ENCODE measurements at places on chromosomes 1 and 21. TPM values are rescaled to one million over a fixed set of nuclear protein-coding genes. Genes with fewer than 3 reads are reported as not detected.
A peak's percentile ranks its signal among the peaks of the same experiment; 100 is the strongest.

GRCh38 chr1:197923038-197923437 lies 5.9 kb downstream of the LHX9 start:
- DNase-seq: no peak

DNA sequence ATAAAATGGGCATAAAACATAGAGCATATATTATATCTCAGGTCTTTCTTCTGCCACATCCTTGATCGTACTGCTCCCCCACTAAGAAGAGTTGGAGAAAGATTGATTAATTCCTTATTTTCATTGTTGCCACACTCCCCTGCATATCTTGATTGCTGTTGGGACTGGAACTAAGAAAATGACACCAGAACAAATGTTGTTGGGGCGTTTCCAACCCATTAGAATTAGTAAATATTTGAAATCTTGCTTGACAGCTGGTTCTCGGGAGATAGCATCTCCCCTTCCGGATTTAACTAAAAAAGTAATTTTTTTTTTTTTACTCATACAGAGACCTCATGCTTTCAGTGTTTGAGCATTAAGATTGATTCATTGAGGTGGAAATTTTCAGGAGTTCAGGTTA lies 493.0 kb upstream of the PLXNA2 start:
- DNase-seq: no peak

- no peak for DNase-seq
These were observed 4.4 kb downstream of the HAX1 start for GRCh38 chr1:154276797-154277196.

Gene SLC16A1
- total RNA-seq: 52.9 TPM

DNA sequence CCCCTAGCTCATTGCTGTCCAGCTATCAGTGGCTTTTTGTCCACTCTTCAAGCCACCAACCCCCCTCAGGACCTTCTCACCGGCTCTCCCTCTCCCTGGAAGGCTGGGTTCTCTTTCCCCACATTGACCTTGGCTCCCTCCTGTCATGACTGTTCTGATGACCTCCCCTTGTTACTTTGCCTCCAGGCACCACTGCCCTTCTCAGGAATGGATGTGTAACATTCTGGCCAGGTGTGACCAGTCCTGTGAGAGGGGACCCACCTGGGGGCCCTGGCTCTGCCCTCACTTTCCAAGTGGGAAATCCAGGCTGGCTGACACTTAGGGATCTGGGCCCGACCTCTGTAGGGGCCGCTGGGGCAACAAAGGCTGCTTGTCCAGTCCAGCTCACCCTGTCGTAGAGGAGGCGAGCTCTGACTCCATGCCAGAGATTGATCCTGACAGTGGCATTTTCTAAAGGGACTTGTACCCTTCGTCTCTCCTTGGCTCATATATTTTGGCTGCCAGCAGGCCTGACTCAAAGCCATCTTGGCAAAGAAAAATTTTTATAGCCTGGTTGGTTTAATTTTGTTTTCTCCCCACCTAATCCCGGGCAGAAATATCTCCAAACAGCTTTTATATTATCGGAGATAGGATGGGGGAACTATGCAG lies 37.9 kb upstream of the USP24 start:
- DNase-seq: no peak

Gene KAZN
- total RNA-seq: 26.9 TPM

Gene GPR37L1
- not detected for total RNA-seq

- DNase-seq: peak; percentile 35
These were observed 498 bp downstream of the KRTAP10-2 start for GRCh38 chr21:44550807-44551206.

GRCh38 chr1:186983327-186983726 lies 154.6 kb downstream of the PLA2G4A start:
- no peak for DNase-seq

Gene FCGR2B
- total RNA-seq: 43.4 TPM

Gene CIART
- 3.5 TPM for total RNA-seq

DNA sequence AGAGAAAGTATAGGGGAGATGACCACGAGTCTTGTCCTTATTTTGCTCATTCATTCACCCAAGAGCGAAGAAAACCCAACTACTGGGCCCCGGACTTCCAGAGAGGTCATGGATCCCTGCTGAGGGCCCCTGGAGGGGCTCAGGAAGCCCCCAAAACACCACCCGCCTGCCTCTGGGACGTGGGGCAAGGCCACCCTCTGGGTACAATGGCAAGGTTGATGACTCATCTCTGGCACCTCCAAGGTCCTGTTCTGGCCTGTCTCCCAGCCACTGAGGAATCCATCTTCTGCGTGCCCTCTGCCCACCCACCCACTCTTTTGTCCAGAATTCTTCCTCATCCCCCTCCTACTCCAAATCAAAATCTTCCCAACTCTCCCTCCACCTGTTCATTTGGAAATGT lies 21.3 kb upstream of the PRDM15 start:
- peak; percentile 59 for DNase-seq

DNA sequence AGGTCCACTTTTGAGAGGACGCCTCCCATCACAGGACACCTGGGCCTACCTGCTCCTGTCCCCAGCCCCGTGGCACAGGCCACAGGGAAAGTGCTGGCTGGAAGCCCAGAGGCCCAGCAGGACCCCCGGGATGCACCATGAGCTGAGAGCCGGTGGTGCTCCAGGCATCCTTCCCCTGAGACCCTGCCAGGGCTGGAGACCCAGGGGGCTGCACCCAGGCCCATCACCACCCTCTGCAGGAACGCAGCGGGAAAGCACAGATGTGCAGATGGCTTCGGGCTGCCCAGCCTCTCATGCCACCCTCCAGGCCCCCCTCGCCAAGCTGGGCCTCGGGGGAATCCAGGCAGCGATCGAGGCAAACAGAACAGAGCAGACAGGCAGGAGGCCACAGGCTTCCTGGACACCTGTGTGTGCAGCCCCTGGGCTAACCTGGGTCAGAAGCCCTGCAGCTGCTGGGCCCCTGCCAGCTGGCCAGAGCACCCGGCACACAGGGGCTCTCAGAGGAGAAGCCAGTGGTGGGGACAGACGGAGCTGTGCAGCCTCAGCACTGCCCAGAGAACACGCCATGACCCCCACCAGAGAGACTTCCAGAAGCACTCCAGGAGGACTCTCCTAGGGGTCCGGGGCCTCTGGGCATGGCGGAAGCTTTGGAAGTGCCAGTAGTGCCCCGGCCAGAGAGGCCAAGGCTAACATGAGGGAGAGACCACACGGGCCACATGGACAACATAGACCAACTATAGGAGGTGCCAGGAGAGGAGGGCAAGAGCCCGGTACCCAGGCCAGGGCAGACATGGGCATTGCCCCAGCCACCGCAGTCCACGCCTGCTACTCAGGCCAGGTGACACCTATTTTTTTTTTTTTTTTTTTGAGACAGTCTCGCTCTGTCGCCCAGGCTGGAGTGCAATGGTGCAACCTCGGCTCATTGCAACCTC lies 71.4 kb downstream of the ARHGEF16 start:
- DNase-seq: no peak

Gene DNALI1
- total RNA-seq: 3.1 TPM

- no peak for DNase-seq
These were observed 4.8 kb downstream of the AMPD2 start for GRCh38 chr1:109624201-109625010.

- no peak for DNase-seq
These were observed 69.3 kb downstream of the RERE start for GRCh38 chr1:8747879-8748825.

Gene FCRL2
- total RNA-seq: not detected

Gene ESPN
- 0.80 TPM for total RNA-seq

DNA sequence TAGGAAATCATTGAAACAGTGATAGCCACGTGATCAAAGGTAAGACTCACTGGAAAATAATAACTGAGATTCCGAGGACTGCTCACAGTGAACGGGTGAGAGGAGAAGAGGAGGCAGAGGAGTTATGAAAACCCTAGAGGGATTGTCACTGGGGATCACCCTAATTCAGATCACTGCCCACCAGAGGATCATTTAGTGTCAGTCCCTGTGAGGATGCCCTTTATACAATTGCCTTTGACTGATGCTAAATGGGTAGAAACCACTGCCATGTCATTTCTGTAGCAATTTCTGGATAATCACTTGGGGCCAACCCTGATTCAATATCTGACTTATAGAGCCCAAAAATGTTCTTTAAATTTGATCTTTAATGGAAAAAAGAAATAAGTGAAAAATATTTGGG lies 14.1 kb upstream of the VAV3 start:
- DNase-seq: no peak

Gene CD164L2
- not detected for total RNA-seq

Gene ACP6
- total RNA-seq: 8.0 TPM

GRCh38 chr1:232227306-232227705 lies 402.6 kb downstream of the SIPA1L2 start:
- DNase-seq: no peak

DNA sequence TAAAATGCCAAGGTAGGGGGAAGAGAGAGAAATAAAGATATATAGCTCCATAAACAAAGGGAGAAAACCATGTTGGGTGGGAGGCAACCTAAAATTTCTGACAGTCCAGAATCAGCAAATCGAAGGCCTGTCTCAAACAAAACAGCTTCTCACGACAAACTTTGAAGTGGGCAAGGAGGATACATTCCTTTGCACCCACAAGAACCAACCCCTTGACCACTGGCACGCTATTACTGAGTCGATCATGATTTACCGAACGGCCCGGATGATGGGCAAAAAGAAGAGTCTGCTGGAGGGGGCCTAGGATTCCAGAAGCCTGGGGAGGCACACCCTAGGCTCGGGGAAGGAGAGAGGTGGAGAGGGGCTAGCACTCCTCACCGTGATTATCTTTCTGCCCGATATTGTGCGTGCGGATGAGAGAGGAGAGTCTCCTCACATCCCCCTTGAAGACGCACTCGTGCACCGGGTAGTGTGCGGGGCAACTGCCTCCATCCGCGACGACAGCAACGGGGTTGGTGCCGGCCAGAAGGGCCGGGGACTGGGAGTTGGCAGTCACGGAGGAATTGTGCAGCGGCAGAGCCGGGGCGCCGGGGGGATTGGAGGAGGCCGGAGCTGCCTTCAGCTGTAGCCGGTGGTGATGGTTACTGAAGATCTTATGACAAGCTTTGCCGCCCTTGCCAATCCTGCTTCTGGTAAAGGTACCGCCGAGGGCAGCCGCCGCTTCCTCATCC lies 756 bp downstream of the ANKRD13C start:
- no peak for DNase-seq

DNA sequence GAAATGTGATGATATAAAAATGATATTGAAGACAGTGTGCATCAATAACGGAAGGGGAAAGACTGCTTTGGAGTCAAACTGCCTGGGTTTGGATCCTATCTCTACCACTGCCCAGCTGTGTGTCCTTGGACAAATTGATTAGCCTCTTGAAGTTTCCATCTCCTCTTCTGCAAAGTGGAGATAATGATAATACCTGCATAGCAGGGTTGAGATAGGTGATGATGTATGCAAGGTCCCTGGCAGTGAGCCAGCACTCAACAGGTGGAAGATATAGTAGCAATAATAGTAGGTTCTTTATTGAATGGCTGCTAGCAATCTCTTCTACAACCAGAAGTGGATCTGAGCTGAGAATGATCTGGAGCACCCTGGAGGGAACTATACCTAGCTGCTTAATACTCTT lies 166.7 kb downstream of the MIS18A start:
- no peak for DNase-seq

Gene RPAP2
- 29.0 TPM for total RNA-seq

DNA sequence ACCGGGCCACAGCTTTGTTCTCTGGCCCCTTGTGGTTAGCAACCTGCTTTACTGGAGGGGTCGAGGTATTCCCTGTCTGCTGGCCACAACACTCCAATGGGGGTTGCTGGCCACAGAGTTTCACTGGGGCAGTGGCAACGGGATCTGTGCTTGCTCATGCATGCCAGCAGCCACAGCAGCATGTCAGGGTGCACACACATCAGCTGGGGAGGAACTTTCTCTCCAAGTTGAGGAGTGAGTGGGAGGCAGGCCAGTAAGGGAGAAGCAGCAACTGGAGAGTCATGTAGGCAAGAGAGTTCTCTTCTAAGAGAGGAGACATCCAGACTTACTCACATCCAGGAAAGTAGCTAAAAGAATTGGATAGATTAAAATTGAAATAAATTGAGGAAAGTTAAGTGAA lies 38.0 kb downstream of the SAMD13 start:
- no peak for DNase-seq

DNA sequence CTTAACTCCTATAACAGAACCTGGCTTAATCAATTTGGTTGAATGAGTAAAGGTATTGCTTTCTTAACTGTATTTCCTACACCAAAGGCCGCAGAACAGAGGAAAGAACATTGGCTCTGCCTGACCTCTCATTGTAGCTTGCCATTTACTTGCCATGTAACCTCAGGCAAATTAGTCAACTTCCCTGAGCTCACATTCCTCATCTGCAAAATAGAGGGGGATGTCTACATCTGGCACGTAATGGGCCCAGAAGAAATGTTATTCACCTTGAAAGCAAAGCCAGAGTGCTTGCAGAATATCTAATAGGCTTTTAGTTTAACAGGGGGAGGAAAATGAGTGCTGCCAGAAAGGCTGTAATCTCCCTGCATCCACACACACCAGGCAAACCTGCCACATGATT lies 44.3 kb downstream of the LAMC2 start:
- no peak for DNase-seq

DNA sequence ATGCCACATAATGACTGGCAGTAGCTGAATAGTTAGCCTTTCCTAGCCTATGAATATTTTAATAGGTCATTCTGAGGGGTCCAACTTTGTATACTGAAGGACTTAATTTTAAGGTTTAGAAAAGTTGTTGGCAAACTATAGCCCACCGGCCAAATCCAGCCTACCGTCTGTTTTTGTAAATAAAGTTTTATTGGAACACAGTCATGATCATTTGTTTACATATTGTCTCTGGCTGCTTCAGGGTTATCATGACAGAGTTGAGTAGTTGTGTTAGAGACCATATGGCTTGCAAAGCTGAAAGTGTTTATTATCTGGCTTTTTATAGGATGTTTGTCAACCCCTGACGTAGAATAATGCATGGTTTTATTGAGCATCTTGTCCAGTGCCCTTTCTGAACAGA lies 73.4 kb downstream of the NTMT2 start:
- no peak for DNase-seq

DNA sequence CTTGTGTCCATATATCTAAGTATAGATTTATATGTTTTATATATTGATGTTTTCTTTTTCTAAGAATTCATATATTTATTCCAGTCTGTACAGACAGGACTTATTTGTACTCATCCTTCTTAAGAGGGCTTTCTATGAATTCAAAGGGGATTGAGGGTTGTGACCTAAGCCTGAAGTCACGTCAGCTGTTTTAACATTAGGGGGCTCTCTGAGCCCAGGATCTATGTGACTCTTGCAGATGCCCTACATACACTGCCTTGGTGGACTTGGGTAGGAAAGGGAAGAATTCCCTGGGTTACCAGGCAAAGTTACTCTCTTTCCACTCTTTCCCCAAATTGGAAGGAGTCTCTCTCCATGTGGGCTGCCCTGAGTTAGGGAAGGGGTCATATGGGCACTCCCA lies 283.8 kb upstream of the DAB1 start:
- no peak for DNase-seq

DNA sequence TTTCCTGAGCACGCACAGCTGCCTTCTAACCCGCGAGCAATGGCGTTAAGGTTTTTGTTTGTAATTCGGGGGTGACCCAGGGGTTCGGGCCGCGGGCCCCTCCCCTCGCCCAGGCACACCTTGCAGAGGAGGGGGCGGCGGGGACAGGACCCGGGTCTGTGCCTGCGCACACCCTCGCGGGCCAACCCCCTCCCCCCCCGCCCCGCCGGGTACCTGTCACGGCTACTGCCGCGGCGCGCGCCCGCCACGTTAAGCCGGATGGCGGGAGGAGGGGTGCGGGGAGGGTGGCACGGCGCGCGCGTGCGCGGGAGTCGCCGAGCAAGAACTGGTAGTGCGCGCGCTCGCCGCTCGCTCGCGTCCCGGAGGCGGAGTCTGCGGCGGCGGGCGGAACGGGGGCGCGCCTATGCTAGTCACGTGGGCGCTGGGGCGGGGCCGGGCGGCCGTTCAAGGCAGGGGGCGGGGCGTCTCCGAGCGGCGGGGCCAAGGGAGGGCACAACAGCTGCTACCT lies at the start of gene TPTE:
TPTE (plus strand) TSS at position 493 of the 508 bp plus-strand sequence. CDS start 17,141 bp downstream, outside the sequence.
- DNase-seq: no peak

Measured in mesenteric fat pad (tissue), 1 donor.